ENCODE measurements at places on chromosomes 2 and 18. TPM values are rescaled to one million over a fixed set of nuclear protein-coding genes. Genes with fewer than 3 reads are reported as not detected.
A peak's percentile ranks its signal among the peaks of the same experiment; 100 is the strongest.

Gene KIF1A
- 69.2 TPM for total RNA-seq

Gene ATP8B1
- 14.4 TPM for total RNA-seq

Gene USP34
- 54.1 TPM for total RNA-seq

Gene INSIG2
- 9.1 TPM for total RNA-seq

Gene CMPK2
- 4.3 TPM for total RNA-seq

Gene SLC16A14
- 1.0 TPM for total RNA-seq

Gene SLC35F6
- total RNA-seq, result 27.2 TPM

Gene PJVK
- total RNA-seq, result 0.58 TPM

Gene DYSF
- 6.3 TPM for total RNA-seq

Gene TMEM87B
- 20.8 TPM for total RNA-seq

Gene GKN2
- total RNA-seq, result not detected

Gene MSGN1
- not detected for total RNA-seq

Gene FMNL2
- total RNA-seq, result 25.6 TPM

Gene RBM43
- 0.87 TPM for total RNA-seq

Gene ACTG2
- not detected for total RNA-seq

Gene TRPM8
- 4.1 TPM for total RNA-seq

Gene NDUFB3
- total RNA-seq, result 138 TPM

DNA sequence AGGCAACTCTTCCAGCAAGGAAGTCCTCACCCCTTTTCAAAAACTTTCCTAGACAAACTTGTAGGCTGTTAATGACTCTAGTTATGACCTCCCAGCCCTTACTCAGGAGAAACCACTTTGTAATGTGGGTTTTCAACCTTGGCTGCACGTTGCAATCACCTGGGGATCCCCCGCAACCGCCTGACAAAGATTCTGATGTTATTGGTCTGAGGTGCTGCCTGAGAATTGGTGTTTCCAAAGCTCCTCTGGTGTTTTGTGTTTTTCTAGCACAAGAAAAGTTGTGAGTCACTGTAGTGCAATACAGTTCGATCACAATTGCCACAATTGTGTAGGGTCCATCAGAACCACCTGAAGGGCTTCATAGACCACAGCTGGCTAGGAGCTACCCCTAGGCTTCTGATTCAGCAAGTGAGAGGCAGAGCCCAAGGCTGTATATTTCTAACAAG is 121.6 kb downstream of the SP100 start:
- no peak for DNase-seq

DNA sequence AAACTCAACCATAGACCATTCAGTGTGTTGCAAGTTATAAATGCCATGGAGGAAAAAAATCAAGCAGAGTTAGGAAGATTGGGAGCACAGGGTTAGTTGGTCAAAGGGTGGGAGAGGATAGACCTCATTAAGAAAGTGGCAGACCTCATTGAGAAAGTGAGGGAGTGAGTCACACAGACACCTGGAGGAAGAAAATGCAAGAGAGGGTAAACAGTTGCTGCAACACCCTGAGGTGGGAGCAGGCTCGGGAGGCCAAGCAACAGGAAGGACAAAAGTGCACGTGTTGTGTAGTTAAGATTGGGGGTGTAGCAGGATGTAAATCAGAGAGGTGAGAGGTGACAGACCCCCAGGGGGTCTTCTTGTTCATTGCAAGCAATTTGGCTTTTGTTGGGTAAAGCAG is 6.4 kb downstream of the IL1RL1 start:
- no peak for DNase-seq

DNA sequence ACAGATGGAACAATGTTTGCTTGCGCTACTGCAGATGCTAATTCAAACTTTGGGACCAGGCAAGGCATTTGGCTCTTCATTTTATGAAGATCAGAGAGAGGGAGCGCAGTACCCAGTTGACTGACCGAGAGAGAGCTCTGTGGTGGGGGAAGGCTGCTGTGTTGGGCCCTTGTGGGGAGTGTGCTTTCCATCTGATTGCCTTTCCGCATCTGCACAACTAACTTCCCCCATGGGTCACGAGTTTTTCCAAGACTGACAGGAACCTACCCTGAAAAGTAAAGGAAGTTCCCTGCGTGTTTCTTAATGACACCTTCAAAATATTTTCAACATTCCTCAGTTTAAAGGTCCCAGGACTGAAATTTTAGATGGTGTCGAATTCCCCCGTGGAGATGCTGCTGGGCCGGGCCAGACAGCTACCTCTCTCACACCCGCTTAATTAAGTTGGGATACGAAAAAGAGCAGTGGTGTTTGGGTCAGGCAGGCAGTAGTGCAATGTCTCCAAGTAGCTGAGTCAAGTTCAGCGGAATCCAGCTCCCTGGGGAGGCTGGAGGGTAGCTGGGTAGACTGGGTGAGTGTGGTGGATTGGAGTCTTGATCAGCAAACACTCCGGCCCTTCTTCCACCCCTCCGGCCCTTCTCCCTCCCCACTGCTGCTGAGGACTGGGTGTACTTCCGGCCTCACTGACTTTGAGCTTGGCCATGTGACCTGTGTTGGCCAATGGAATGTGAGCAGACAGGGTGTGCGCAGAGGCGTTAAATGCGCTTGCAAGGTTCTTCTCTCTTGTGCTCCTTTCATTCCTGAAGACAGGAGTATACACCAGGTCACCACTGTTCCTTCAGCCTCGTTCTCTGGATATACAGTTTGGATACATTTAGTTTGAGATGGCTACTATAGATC is 2.3 kb upstream of the ARHGAP25 start:
- no peak for DNase-seq

GRCh38 chr18:46279673-46280072 is 175.5 kb downstream of the HAUS1 start:
- DNase-seq, result no peak

DNA sequence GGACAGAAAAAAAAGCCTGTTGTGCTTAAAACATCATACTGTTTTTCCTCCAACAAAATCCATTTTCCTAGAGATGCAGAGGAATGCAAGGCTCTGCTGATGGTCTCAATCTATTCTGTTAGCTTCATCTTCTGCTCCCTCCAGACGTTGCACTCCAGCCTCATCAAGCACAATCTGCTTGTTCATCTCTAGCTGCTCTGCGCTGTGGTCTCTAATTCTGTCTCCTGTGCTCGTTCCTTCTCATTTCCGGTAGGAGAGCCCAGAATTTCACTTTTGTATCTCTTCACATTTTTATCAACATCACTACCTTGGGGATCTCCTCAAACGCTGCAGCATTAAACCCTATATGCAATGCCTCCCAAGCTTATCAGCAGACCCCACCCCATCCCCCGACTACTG is 708.9 kb downstream of the RNF144A start:
- DNase-seq, result no peak

DNA sequence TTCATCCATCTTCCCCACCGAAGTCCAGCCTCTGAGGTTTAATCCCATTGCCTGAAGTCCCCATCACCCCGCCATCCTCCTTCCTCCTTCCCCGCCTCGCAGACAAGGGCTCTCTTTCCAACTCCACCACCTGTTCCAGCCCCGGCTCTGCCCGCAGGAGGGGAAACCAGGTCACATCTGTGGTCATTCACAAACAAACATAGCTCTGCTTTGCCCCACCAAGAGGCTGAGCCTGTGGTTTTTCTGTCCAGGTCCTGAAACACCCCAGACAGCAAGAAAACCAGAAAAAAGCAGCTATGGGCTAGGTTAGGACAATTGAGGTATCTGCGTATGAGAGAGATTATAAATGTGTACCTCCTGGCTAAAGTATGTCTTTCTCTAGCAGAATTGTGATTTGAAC is 144.7 kb downstream of the GLI2 start:
- no peak for DNase-seq

- peak; percentile 89 for DNase-seq
These were observed 81.4 kb upstream of the PKDCC start for GRCh38 chr2:41966431-41966893.

DNA sequence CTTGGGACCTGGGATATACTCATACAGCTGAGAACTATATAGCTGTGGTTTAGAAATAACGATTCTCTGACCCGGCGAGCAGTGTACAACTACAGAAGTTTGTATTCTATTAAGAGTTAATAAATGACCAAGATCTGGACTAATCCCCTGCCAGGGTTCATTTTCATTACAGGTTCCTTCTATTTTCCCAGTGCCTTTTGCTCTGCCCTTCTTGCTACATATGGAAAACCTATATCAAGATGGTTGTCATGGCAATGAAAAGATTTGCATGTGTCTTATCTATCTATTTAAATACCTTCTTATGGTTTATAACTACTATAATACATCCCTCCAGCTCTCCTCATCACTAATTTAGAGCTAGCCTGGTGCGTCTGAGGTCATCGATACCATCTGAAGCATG is 965.2 kb downstream of the BCL11A start:
- no peak for DNase-seq

DNA sequence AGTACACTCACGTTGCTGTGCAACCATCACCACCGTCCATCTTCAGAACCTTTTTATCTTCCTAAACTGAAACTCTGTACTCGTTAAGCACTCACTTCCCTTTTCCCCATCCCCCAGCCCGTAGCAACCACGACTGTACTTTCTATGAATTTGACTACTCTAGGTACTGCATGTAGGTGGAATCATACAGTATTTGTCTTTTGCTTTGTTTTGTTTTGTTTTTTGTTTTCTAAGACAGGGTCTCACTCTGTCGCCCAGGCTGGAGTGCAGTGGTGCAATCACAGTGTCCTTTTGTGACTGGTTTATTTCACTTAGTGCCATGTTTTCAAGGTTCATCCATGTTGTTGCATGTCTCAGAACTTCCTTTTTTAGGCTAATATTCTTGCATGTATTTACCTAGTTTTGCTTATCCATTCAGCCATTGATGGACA is 7.0 kb upstream of the TYMS start:
- DNase-seq, result no peak

DNA sequence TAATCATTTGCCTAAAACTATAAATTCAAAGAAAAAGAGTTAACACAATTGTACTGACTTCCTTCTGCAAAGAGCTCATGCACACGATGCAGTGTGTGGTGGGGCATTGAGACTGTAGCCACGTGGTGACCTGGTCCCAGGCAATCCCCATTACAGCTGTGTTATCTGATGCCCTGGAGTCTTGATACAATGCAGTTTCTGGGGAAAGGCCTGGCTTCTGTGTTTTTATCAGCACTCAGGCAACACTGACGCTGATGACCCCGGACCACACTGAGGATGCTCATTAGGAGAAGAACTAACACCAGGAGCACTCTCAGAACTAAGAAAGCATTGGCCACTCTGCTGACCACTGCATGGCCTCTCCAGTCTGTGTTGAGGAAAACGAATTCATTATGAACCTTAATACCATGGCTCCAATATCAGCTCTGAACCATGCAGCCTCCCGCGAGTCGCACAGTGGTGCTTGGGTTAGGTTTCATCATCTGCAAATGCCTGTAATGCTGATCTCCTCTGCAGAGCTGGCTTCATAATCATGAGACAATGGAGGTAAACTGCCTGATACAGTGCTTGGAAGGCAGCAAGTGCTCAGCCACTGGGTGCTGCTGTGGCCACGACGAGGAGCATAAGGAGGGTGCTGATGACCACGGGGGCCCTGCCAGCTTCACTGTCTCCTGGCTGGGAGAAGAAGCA is 218.5 kb downstream of the MYT1L start:
- DNase-seq, result no peak

DNA sequence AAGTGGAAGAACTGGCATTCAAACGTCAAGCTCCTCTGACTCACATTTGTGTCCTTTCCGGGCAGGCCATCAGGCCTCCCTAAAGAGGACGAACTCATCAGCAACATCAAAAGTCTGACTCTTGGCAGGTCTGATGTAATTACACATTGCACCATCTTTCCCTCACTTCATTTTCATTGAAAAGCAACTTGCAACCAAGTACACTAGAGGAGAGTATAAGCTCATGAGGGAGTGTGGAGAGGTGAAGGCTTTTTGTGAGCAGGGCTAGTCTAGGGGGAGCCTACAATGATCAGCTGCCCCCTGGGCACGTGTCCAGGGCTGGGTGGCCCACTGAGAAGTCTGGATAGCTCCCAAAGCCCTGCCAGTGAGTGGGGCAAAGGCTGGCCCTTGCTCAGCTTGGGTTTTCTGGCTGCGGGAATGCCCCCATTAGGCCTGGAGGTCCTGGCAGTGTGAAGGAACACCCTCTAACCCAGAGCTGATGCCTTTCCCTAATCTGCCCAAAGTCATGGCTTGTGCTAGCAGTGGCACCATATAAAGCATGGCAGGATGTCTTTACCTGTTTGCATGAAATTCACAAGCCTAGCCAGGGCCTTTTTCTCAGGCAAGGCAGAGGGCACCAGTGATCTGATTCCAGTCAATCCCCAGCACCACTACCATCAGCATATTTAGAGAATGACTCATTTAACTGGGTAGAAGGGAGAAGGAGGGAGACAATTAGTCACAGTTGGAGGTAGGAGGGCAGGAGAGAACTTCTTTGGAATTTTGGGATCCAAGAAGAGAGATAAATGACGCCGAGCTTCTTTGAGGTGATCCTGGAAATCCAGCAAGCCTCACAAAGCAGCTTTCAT is 8.5 kb upstream of the DAW1 start:
- DNase-seq, result peak; percentile 83

DNA sequence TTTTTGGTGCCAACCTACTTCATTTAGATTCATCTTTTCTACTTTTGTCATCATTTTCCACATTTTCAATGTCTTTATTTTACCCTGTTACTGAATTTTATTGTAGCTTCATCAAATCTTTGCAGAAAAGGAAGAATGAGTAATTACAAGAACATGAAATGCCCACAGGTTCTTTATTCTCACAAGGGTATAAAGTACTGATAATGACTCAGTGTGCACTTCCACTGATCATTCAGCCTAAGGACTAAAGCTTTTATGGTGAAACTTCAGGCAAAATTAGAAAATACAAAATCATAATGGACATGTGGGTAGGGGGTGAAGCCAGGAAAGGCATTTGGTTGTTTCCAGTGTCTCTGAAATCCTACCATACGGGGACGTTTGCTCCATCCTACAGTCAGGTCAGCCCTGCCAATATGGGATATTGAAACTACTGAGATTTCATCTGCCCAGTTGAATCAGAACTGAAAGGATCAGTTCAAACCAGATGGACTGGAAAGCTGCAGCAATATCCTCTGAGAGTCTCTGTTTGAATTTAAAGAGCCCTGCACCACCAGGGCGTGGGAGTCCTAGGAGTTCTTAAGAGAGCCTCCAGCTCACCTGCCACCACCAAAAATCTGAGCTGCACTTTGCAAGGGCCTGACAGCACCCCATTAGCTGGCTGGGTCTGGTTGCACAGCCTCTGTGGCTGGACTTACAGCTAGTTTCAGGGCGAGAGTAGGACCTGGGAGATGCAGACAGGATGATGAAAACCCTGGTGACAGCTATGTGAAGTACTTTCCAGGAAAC is 390.4 kb downstream of the CMPK2 start:
- DNase-seq, result no peak

DNA sequence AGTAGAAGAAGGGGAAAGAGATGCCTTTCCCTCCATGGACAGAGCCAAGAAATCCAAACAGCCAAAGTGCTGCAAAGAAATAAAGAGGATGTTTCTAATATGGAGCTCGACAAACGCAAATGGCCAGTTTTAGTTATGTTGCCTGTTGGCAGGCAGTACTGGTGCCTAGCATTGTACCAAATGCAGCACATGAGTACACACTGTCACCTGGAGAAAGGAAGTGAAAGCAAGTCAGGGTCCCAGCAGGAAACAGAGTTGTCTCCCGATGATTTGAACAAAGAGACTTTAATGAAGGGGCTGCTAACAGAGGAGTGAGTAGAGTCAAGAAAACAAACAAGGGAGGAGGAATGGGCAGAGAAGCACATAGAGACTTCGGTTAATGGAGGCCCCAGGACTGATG is 623.0 kb downstream of the BCL11A start:
- DNase-seq, result no peak

GRCh38 chr2:103183061-103183460 is 421.2 kb downstream of the TMEM182 start:
- no peak for DNase-seq
